ENCODE measurements at places on chromosomes 2 and 18. TPM values are rescaled to one million over a fixed set of nuclear protein-coding genes. Genes with fewer than 3 reads are reported as not detected.

Gene GAD1
- 0.83 TPM for polyA plus RNA-seq

Gene CIAO1
- 42.5 TPM for polyA plus RNA-seq

Gene CREG2
- polyA plus RNA-seq, result 3.9 TPM

Gene HK2
- polyA plus RNA-seq, result 6.6 TPM

Gene BUB1
- 7.1 TPM for polyA plus RNA-seq

Gene ACSL3
- 44.7 TPM for polyA plus RNA-seq

Gene ZSWIM2
- not detected for polyA plus RNA-seq

Gene FASTKD2
- 23.7 TPM for polyA plus RNA-seq

Gene CFAP210
- 0.33 TPM for polyA plus RNA-seq

Gene TANC1
- 22.2 TPM for polyA plus RNA-seq

Gene C1QL2
- not detected for polyA plus RNA-seq

Gene KIAA2012
- polyA plus RNA-seq, result 0.37 TPM

Gene CAPN13
- 0.13 TPM for polyA plus RNA-seq

Gene FMNL2
- 22.4 TPM for polyA plus RNA-seq

Gene CIDEA
- not detected for polyA plus RNA-seq

Gene GULP1
- 19.5 TPM for polyA plus RNA-seq

Gene NRP2
- 11.7 TPM for polyA plus RNA-seq

Gene SLC35F5
- polyA plus RNA-seq, result 56.5 TPM

Gene IL1RL2
- polyA plus RNA-seq, result 0.18 TPM

Gene CRYGC
- polyA plus RNA-seq, result not detected

Gene CAPN14
- polyA plus RNA-seq, result not detected

Gene SCN7A
- 33.2 TPM for polyA plus RNA-seq

Gene METTL4
- polyA plus RNA-seq, result 10.7 TPM

Gene HOXD9
- 7.6 TPM for polyA plus RNA-seq

Gene NOL4
- polyA plus RNA-seq, result 0.09 TPM

Gene SERPINB10
- 0.27 TPM for polyA plus RNA-seq

Gene COLEC11
- 0.40 TPM for polyA plus RNA-seq

Gene AMER3
- polyA plus RNA-seq, result not detected

Gene C2orf78
- polyA plus RNA-seq, result not detected

Gene PLCD4
- 63.0 TPM for polyA plus RNA-seq

Gene YWHAQ
- polyA plus RNA-seq, result 174 TPM

Gene ATP6V1C2
- polyA plus RNA-seq, result 3.3 TPM

Gene CYP27C1
- polyA plus RNA-seq, result 5.1 TPM

Gene HIBCH
- 30.8 TPM for polyA plus RNA-seq

Gene PKDCC
- 117 TPM for polyA plus RNA-seq

Gene LOXL3
- 8.7 TPM for polyA plus RNA-seq

Gene SCN1A
- polyA plus RNA-seq, result 0.08 TPM

Gene KIF1A
- polyA plus RNA-seq, result 3.6 TPM

Gene DCDC2C
- 0.46 TPM for polyA plus RNA-seq

Gene RESP18
- polyA plus RNA-seq, result not detected

Gene MC4R
- 0.16 TPM for polyA plus RNA-seq

Gene NT5C1B
- polyA plus RNA-seq, result 0.25 TPM

Gene ACVR1C
- polyA plus RNA-seq, result 0.14 TPM

Gene SLC30A3
- polyA plus RNA-seq, result 0.85 TPM

Gene AKAIN1
- not detected for polyA plus RNA-seq

Gene COLEC12
- 38.7 TPM for polyA plus RNA-seq
